Astrocyte (in vitro differentiated cells and primary cell): ENCODE measurements at places on chromosomes 4 and X. TPM values are rescaled to one million over a fixed set of nuclear protein-coding genes. Genes with fewer than 3 reads are reported as not detected.

The SMS gene
- 134 and 187 TPM in 2 replicates for total RNA-seq

The ZNF157 gene
- 0.17 and 0.54 TPM in 2 replicates for total RNA-seq

The MAGEA3 gene
- 0.36 and 0.58 TPM in 2 replicates for total RNA-seq

DNA sequence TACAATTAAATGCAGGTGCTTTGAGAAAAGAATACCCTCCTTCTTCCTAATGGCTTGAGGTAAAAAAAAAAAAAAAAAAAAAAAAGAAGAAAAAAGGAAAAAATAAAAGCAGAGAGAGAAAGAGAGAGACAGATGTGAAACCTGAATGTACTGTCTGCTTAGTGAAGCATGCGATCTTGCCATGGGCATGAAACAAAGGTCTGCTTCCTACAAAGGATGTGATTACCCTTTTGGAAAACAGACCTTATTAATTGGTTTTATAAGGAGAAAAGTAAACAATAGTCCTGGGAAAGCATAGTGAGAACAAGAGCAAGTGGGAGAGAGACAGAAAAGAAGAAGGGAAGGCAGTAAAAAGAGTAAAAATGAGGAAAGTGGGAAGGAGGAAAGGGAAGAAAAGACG lies 526.1 kb upstream of the PABPC4L start:
- H3K27ac ChIP-seq, result no peak overlapping the region
- no peaks in the 10 kb centered on the region for H3K27me3 ChIP-seq
- no peaks in the 10 kb centered on the region for H3K4me1 ChIP-seq
- DNase-seq, result no peak

DNA sequence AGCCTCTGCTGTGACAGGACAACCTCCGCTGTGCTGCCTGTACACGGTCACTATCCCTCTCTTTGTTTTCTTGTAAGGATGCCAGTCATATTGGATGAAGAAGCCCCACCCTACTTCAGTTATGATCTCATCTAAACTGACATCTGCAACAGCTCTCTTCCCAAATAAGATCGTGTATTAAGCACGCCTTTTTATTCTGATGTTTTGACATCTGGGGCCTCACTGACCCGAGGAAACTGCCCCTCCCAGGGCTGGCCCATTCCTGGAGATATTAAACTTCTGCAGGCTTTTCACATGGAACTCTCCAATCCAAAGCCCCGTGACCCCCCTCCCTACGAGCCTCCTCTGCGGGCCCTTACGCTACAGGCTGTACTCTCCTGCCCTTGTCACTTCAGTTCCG lies 232.0 kb downstream of the ARHGAP10 start:
- no peak overlapping the region for H3K27ac ChIP-seq
- no peaks in the 10 kb centered on the region for H3K4me1 ChIP-seq
- peaks cover 4% of the 10 kb centered on the region for H3K36me3 ChIP-seq
- no peak overlapping the region for H3K4me3 ChIP-seq
- no peak for DNase-seq

GRCh38 chrX:38156838-38157237 lies 63.8 kb downstream of the SRPX start:
- peaks cover 4% of the 10 kb centered on the region for H3K36me3 ChIP-seq
- no peak overlapping the region for H3K27ac ChIP-seq
- peaks cover 2% of the 10 kb centered on the region for H3K4me1 ChIP-seq
- no peaks in the 10 kb centered on the region for H3K27me3 ChIP-seq
- DNase-seq, result no peak
- H3K4me3 ChIP-seq, result no peak overlapping the region

DNA sequence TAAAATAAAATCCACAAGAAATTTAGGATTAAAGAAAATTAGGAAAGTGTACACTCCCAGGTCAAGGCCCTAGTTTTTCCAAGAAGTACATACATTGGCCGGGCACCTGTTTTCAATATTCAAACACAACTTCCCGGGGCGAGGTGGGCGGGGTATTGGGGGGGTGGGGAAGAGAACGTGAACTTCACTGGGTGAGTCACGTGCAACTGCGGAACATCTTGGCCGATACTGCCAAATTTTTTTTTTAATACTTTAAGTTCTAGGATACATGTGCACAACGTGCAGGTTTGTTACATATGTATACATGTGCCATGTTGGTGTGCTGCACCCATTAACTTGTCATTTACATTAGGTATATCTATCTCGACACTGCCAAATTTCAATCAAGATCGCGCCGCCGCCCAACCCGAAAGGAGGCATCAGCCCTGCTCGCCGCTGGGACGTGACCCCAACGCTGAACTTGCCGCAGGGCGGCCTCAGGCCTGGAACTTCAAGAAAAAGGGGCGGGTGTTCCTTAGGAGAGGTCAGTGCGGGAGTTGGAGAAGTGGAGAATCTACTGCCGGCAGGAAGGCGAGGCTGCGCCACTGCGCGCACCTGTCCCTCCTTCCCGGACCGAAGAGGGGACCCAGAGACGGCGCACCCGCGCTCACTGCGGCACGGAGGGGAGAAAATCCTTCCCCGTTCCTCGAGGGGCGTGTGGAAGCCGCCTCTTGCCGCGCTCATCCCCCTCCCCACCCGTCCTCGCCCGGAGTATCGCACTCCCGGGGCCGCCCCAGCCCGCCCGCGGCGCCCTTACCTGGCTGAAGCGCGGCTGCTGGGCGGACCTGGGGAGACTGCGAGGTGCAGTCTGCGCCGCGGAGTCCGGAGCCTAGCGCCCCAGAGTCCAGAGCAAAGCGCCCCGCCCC lies at the start of gene TEC:
TSS of gene TEC (minus strand) at position 883 of the 905 bp plus-strand sequence. CDS start 41,224 bp downstream, outside the sequence.
- H3K27ac ChIP-seq, result no peak within 1 kb of the TSS
- H3K36me3 ChIP-seq, result no peaks in the 10 kb centered on the region
- no peak for DNase-seq
- no peaks in the 10 kb centered on the region for H3K27me3 ChIP-seq
- H3K4me1 ChIP-seq, result peaks cover 3% of the 10 kb centered on the region

GRCh38 chr4:139863531-139863930 lies 197.9 kb downstream of the MGST2 start:
- H3K4me3 ChIP-seq, result no peak overlapping the region
- no peaks in the 10 kb centered on the region for H3K27me3 ChIP-seq
- H3K36me3 ChIP-seq, result no peaks in the 10 kb centered on the region
- no peaks in the 10 kb centered on the region for H3K4me1 ChIP-seq
- no peak for DNase-seq

DNA sequence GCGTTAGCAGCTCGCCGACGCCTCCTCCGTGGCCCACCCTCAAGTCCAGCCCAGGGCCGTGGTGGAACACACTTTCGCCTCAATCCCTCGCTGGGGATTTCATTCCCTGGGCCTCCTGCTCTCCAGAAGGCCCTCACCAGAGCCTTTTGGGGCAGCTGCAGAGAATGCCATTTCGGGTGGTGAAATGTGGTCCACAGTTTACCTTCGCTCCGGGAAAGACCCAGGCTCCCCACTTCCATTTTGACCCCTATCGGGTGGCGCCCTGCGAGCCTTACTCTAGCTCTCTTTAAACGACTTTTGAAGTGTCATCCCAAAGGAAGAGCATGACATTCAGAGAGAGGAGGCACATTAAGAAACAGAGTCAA lies 496 bp downstream of the SH2D1A start:
- H3K27ac ChIP-seq, result no peak overlapping the region
- no peaks in the 10 kb centered on the region for H3K4me1 ChIP-seq
- H3K27me3 ChIP-seq, result no peaks in the 10 kb centered on the region

GRCh38 chr4:8029689-8030088 lies 90.0 kb upstream of the AFAP1 start:
- no peaks in the 10 kb centered on the region for H3K36me3 ChIP-seq
- H3K4me3 ChIP-seq, result no peak overlapping the region
- H3K4me1 ChIP-seq, result no peaks in the 10 kb centered on the region
- H3K27ac ChIP-seq, result no peak overlapping the region
- DNase-seq, result no peak

DNA sequence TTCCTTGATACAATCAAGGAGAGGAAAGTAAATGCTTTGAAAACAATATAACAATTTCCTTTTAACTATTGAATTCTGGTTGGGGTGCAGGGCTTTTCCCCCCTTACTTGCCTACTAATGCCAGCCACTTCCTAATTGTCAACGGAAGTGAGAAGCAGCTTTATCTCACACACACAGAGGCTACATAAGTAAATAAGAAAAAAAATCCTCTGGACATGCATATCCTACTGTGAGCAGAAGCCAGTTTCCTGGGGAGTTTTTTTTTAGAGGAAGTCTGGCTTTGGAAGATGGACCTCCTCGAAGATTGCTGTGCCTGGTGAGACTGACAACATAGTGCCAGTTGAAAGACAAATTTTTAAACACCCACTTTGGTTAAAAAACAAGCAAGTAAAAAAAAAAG lies 180.6 kb downstream of the OPHN1 start:
- H3K27me3 ChIP-seq, result no peaks in the 10 kb centered on the region
- H3K36me3 ChIP-seq, result no peaks in the 10 kb centered on the region
- H3K27ac ChIP-seq, result no peak overlapping the region
- DNase-seq, result no peak
- H3K4me3 ChIP-seq, result no peak overlapping the region
- H3K4me1 ChIP-seq, result no peaks in the 10 kb centered on the region

- H3K27me3 ChIP-seq, result peaks cover 89% of the 10 kb centered on the region
- H3K27ac ChIP-seq, result no peak overlapping the region
- peak overlapping the region; percentile 2 for H3K4me3 ChIP-seq
- peaks cover 7% of the 10 kb centered on the region for H3K4me1 ChIP-seq
These were observed 19.6 kb downstream of the NKX3-2 start for GRCh38 chr4:13524504-13525243.

- no peak overlapping the region for H3K27ac ChIP-seq
- no peak overlapping the region for H3K4me3 ChIP-seq
- no peaks in the 10 kb centered on the region for H3K4me1 ChIP-seq
- H3K36me3 ChIP-seq, result no peaks in the 10 kb centered on the region
- H3K27me3 ChIP-seq, result no peaks in the 10 kb centered on the region
- no peak for DNase-seq
These were observed 94.6 kb downstream of the IRS4 start for GRCh38 chrX:108641589-108642272.
